Astrocyte (in vitro differentiated cells and primary cell): ENCODE measurements at places on chromosomes 12 and 14. TPM values are rescaled to one million over a fixed set of nuclear protein-coding genes. Genes with fewer than 3 reads are reported as not detected.

AQP2 gene
- not detected in 2 replicates for total RNA-seq

SLC10A1 gene
- not detected in 2 replicates for total RNA-seq

PLEKHD1 gene
- 0.05 and 0.14 TPM in 2 replicates for total RNA-seq

FNTB gene
- 19.9 and 20.0 TPM in 2 replicates for total RNA-seq

CCDC196 gene
- not detected in 2 replicates for total RNA-seq

GLT8D2 gene
- total RNA-seq: 11.1 and 12.2 TPM in 2 replicates

RPL10L gene
- total RNA-seq: not detected in 2 replicates

PPTC7 gene
- 14.9 and 16.6 TPM in 2 replicates for total RNA-seq

DPF3 gene
- 2.4 and 2.7 TPM in 2 replicates for total RNA-seq

POTEG gene
- total RNA-seq: not detected in 2 replicates
